ENCODE measurements at places on chromosomes 3 and 15. TPM values are rescaled to one million over a fixed set of nuclear protein-coding genes. Genes with fewer than 3 reads are reported as not detected.

Gene SEMA6D
- total RNA-seq = 1.4 TPM

DNA sequence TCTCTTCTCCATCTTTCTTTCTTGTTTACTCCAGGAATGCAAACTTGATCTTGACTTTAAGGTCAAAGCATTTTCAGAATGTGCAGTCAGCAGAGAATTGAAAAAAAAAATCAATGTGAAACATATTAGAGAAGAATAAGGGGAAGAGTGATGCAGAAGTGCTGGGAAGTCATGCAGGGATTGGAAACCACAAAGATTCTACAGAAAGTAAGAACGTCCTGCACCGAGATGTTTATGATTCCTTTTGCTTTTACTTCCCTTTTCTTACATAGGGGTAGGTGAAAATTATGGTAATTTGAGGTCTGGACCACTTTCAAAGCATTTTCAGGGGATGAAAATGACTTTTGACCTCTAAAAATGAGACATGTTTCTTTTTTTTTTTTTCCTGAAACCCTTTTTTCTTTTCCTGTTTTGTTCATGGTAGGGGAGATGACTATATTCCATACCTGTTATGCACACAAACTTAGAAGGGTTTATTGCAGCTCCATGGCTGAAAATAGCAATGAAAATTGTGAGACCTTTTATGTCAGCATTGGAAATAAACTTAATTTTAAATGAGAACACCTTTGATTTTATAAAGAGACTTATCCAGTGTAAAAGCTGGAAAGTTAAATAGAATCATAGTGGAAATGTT lies 623.5 kb upstream of the TBL1XR1 start:
- H3K4me1 ChIP-seq = peaks cover 24% of the 10 kb centered on the region
- 0 out of 2 replicates have a peak, but pooled peaks cover 17% of the 10 kb centered on the region for H3K27me3 ChIP-seq
- H3K36me3 ChIP-seq = no peaks in the 10 kb centered on the region
- no peak overlapping the region for H3K4me3 ChIP-seq
- H3K27ac ChIP-seq = no peak overlapping the region
- DNase-seq = no peak

Gene ACKR4
- total RNA-seq = 25.0 TPM

DNA sequence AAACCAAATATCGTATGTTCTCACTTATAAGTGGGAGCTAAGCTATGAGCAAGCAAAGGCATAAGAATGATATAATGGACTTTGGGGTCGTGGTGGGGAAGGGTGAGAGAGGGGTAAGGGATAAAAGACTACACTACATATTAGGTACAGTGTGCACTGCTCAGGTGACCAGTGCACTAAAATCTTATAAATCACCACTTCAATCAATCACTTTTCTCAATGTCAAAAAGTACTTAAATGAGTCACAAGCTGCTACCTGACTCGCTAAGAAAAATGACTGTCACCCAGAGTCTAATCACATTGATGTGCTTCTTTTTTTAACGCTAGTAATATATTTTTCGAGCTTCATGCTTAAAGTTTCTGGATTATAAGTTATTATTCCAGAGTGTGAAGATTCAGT lies 95.5 kb downstream of the CBLB start:
- no peak for DNase-seq
- H3K4me1 ChIP-seq = peaks cover 3% of the 10 kb centered on the region
- no peaks in the 10 kb centered on the region for H3K27me3 ChIP-seq
- H3K4me3 ChIP-seq = no peak overlapping the region
